ENCODE measurements at places on chromosomes 1 and 21. TPM values are rescaled to one million over a fixed set of nuclear protein-coding genes. Genes with fewer than 3 reads are reported as not detected.

Gene ENSA
- 227 TPM for polyA plus RNA-seq

Gene CRYAA
- polyA plus RNA-seq, result 0.50 TPM

Gene ST6GALNAC3
- 63.8 TPM for polyA plus RNA-seq

Gene TMCC2
- polyA plus RNA-seq, result 7.9 TPM

Gene ORC1
- polyA plus RNA-seq, result 5.8 TPM

Gene SON
- polyA plus RNA-seq, result 360 TPM

Gene RPTN
- polyA plus RNA-seq, result not detected
